ENCODE measurements at places on chromosomes 2 and 18.

GRCh38 chr2:57990118-57990725 lies 56.4 kb upstream of the VRK2 start:
- no peak for DNase-seq

GRCh38 chr2:18659915-18660314 lies 70.5 kb upstream of the NT5C1B start:
- DNase-seq: no peak

- DNase-seq: peak; percentile 72
These were observed 539 bp downstream of the LAPTM4A start for GRCh38 chr2:20050646-20051531.

- no peak for DNase-seq
These were observed 8.9 kb downstream of the EDAR start for GRCh38 chr2:108980076-108980475.

DNA sequence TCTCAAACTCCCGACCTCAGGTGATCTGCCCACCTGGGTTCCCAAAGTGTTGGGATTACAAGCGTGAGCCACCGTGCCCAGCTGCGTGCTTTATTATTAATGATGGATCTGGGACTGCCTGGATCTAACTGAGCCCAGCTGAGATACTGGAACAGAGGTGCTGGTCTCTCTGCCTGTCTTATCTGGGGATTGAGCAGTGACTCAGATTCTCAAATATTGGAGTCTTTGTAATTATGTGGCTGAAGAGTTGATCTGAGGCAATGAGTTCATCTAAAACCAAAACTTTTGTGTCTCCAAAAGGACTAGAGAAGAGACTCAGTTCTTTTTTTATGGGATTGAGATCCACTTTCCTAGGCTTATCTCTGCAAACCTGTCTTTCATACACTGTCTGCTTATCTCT lies 16.3 kb downstream of the PLEKHB2 start:
- no peak for DNase-seq

- DNase-seq: peak; percentile 56
These were observed 640 bp downstream of the SLC39A6 start for GRCh38 chr18:36128530-36128870.

DNA sequence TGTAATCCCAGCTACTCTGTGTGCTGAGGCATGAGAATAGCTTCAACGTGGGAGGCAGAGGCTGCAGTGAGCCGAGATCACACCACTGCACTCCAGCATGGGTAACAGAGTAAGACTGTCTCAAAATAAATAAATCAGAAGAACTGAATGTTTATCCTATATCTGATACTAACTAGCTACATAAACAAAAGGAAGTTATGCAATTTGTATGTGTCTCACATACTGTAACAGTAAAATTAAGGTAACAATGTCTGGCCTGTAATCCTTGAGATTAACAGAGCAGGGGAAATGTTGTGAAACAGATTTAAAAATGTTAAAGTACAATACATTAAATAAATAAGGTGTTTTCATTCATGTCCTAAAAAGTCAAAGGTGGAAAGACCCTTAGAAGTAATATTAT lies 150.8 kb downstream of the MEMO1 start:
- DNase-seq: no peak

GRCh38 chr2:81672516-81672915 lies 1368.0 kb upstream of the LRRTM1 start:
- no peak for DNase-seq

DNA sequence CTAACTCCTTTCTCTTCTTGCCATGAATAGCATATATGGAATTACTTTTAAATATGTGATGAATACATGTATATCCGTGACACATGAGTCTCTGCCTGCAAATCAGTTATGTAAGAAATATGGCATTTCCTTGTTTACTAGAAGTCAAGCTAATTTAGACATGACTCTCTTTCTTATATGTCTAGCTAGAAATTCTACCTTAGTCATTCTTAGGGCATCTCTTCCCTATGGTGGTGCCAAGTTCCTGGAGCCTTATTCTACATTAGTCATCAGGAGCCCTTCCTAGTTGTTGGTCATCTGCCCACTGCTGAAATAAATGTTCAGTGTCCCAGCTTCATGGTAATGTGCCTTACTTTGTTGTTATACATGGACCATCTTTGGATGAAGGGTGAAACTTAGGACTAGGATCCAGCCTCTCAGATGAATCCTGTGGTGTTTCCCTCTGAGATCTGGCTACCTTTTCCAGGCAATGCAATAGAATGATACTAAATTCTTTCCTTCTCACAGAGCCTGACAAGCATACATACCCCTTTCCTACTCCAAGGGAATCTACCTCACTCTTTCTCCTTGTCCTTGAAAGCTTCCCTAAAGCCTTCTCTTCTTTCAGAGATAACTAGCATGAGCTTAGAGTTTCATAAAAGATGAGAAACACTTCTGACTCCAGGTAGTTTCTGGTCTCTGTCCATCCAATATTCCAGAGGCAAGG lies 415.3 kb upstream of the VWC2L start:
- DNase-seq: no peak

GRCh38 chr18:47911877-47912276 lies 18.6 kb downstream of the SMAD2 start:
- DNase-seq: no peak

GRCh38 chr2:128155970-128156369 lies 65.0 kb downstream of the UGGT1 start:
- no peak for DNase-seq

DNA sequence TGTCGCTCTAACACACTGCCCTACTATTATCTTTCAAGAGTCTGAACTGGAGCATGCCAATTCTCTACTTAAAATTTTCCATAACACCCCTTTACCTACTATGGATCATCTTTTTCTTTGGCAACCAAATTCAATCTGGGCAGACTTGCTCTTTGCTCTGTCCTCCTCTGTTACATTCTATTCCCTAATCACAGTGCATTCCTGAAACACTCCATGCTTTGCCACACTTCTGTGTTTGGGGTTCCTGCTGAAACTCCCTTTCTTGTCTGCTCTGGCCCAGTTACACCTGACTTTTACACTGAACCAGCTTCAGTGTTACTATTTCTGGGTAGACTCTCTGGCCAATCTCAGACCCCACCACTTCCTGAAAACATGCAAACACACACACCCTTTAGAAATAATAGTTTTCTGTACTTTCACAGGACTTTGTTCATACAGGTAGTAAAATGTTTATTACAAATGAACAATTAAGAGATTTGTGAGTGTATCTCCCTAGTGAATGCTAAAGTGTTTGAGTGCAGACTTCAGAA lies 119.9 kb upstream of the DCC start:
- no peak for DNase-seq

GRCh38 chr2:151919786-151920185 lies 91.6 kb upstream of the ARL5A start:
- DNase-seq: no peak

DNA sequence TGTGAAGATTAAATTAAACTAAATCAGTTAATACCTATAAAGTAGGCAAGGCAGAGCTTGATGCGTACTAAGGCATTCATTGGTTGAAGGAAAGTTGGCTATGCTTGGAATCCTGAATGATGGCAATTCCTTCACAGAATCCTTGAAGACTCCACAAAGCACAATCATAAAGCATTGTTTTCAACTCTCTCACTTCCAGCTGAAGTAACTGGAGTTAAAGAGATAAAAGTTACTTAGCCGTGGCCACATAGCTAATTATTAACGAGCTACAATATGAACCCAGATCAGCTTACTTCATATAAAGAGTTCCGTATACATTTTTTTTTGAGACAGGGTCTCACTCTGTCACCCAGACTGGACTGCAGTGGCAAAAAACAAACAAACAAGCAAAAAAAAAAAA lies 483.9 kb upstream of the DDX18 start:
- no peak for DNase-seq

- DNase-seq: no peak
These were observed 245.0 kb upstream of the FN1 start for GRCh38 chr2:215680605-215681598.

- no peak for DNase-seq
These were observed 78.2 kb upstream of the DAPL1 start for GRCh38 chr2:158716921-158717320.

DNA sequence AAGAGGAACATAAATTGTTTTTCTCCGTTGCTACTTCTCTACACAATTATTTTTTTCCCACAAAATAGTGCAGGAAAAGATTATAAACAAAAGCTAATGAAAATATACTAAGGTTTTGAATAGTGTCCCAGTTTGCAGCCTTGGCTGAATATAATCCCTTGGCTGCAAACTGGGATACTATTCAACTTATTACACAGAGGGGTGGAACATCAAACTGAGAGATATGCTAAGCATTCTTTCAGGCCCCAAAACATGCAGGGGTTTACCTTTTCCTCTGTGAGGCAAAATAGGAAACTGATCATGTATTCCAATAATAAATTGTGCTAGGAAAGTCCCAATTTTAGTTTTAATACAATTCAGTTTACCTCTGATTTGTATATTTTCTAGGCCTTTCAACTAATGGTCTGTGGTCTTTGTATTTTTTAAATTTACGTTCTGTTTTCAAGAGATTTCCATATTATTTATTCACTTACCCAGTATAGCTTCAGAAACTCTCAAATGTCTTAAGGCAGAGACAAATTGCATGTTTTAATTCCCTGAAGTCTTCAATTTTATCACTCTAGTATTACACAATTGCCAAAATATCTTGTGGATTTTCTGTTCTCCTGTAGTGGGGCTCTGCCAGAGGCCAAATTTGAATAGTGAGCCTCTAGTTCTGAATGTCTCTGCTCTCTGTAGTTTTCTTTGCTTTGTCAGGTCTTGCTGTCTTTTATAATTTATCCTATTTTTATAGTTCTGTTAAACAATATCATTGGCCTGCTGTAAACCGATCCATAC lies 63.9 kb downstream of the PPP1R1C start:
- no peak for DNase-seq

- DNase-seq: no peak
These were observed 17.8 kb downstream of the TRAK2 start for GRCh38 chr2:201433394-201433995.

DNA sequence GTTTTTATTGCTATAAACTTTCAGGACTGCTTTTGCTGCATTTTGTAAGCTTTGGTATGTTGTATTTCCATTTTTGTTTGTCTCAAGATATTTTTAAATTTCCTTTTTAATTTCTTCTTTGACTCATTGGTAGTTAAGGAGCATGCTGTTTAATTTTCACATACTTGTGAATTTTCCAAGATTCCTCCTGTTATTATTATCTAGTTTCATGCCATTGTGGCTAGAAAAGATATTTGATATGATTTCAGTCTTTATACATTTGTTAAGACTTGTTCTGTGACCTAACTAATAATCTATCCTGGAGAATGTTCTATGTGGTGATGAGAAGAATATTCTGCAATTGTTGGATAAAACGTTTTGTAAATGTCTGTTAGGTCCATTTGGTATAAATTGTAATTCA lies 62.1 kb downstream of the NUP35 start:
- DNase-seq: no peak

DNA sequence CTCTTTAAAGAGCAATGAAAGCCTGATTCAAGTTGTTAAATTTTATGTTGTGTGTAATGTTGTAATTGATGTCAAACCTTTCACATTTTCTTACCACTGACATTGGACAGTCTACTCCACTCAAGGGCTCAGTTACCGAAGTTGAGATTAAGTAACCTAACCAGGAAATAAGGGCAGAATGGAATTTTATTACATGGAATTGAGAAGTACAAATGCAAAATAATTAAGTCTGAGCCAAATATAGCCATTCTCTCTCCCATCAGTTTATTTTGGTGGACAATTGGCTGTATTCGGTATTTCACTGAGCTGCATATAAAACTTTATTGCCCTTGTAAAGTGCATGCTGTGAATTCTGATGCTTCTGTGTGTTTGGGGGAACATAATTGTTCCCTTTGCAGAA lies 231.5 kb downstream of the TTC32 start:
- no peak for DNase-seq

DNA sequence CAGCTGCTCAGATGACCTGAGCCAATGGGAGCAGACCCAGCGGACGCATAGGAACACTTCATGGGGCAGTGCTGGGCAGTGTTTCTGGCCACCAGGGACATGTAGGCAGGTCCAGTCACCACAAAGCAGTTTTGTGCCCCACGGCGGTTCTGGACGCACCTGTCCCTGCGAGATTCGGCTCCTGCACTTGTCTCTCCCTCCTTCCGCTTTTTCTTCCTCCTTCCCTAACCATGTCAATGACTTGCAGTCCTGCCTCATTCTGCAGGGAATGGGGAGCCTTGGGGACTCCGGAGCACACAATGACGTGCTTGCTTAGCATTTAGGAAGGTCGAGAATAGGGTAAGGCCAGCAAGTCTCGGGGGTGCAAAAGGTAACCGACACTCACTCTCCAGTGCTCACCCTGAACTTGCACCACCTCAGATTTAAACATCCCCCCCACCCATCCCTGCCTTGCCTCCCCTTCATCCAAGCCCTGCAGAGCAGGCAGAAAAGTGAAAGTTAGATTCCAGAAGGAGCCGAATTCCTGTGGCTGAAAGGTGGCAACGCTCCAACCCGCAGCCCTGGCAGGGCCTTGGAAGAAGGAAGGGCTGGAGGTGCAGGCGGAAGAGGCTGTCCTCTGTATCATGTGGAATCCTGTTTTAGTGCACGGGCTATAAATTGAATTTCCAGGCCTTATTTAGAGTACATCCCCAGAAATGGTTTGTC lies 40.5 kb upstream of the ATG16L1 start:
- peak; percentile 14 for DNase-seq

- DNase-seq: no peak
These were observed 98.5 kb upstream of the PKDCC start for GRCh38 chr2:41949091-41949882.

DNA sequence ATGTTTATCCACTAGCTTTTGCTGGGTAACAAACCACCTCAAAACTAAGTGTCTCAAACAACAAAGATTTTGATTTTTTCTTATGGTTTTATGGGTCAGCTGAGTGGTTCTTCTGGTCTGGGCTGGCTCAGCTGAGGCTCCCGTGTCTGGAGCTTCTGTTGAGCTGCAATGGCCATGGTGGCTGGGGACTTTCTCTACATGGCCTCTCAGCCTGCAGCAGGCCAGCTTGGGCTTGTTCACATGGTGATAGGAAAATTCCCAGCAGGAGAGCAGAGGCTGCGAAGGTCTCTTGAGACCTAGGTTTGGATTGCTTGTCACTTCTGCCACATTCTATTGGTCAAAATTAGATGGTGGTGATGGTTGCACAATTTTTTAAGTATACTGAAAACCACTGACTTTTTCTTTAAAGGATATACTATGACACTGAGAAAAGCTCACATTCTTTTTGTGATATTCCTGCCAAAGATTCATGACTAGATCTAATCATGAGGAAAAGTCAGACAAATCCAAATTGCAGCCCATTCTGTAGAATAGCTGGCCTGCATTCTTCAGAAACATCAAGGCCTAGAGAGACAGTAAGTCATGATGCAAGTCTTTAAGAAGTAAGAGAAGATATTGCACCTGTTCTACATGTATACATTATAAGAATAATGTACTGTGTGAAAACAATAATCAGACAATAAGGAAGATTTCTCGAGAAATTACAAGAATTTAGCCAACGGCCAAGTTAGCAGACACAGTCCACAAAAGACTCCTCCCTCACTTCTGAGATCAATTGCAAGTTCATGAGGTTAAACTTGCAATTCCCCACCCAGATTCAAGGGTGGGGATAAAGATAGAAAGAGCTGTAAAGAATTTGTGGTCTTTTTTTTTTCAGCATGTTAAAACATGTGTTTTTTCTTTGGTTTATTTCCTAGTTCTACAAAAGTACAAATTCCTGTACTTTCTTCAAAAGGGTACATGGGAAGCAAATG lies 35.0 kb upstream of the IL1R2 start:
- DNase-seq: no peak

Data from kidney (tissue), 22 donors.